ENCODE measurements at places on chromosomes 13 and 19.

DNA sequence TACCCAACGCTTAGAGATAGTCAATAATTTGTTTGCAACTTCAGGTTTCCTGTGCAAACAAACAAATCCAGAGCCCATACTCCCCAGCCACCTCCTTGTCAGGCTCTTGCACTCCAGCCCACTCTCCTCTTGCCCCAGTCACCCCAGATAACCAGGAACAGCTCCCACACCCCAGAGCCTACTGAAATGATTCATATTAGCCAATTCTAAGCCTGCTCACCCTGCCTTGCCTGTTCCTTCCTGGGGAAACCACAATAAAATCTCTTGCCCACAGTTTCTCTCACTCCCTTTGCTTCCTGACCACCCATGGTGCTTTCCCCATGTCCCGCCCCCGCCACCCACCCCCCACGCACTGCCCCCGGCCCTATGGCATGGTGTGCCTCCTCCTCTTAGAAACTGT is 3.8 kb upstream of the ACTL9 start:
- DNase-seq, result no peak

DNA sequence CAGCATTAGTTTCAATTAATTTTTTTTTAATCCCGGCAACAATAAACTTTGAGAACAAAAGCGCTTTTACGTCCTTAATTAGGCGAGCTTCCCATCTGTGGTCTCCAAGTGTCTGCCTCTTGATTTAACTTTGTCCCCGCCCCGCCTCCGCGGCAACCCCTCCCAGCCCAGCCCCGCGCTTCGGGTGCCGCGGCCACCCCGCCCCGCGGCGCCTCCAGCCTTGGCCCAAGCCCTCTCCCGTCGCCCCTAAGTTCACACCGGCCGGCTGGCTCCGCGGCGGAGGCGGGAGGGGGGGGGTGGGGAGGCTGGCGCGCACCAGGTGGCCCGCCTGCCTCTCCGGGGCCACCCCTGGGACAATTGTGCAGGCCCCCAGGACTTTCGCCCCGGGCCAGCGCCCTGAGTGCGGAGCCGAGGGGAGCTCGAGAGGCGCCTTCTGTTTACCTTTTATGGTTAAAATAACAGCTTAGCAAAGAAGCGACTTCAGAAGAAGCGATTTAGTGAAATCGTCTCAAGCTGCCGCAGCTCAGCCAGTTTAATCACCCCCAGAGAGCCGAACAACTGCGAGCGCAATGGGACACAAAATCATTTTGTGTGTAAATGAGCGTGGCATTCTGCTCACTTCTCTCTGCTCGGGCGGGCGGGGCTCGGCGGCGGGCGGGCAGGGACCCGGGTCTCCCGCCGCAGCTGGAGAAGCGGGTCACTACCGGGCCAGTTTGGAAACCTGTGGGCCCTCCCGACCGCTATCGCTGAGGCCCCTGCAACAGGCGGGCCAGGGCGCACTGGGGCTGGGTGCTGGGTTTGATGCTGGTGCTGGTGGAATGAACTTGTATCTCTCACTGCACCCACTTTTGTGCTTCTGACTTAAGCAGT is 1.4 kb downstream of the KCTD15 start:
- DNase-seq, result no peak

DNA sequence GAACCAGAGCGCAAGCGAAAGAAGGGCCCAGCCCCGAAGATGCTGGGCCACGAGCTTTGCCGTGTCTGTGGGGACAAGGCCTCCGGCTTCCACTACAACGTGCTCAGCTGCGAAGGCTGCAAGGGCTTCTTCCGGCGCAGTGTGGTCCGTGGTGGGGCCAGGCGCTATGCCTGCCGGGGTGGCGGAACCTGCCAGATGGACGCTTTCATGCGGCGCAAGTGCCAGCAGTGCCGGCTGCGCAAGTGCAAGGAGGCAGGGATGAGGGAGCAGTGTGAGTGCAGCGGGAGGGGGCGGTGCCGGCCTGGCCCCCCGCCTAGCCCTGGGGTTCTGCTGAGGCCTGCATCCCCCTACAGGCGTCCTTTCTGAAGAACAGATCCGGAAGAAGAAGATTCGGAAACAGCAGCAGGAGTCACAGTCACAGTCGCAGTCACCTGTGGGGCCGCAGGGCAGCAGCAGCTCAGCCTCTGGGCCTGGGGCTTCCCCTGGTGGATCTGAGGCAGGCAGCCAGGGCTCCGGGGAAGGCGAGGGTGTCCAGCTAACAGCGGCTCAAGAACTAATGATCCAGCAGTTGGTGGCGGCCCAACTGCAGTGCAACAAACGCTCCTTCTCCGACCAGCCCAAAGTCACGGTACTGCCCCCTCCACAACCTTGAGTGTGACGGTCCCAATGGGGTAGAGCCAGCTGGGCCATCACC is 2.1 kb downstream of the NR1H2 start:
- no peak for DNase-seq

GRCh38 chr13:51364404-51365008 is 25.0 kb downstream of the SERPINE3 start:
- DNase-seq, result no peak

GRCh38 chr13:67505376-67505775 is 275.2 kb upstream of the PCDH9 start:
- no peak for DNase-seq

GRCh38 chr19:5492635-5493409 is 37.6 kb downstream of the ZNRF4 start:
- DNase-seq, result no peak

- DNase-seq, result no peak
These were observed 4.5 kb upstream of the PRKD2 start for GRCh38 chr19:46721269-46722003.

- DNase-seq, result no peak
These were observed 2.7 kb upstream of the ACP5 start for GRCh38 chr19:11580116-11580515.

GRCh38 chr13:33637978-33638743 is 179.8 kb upstream of the RFC3 start:
- DNase-seq, result no peak

- no peak for DNase-seq
These were observed 9.2 kb upstream of the ZNF358 start for GRCh38 chr19:7506385-7507328.

DNA sequence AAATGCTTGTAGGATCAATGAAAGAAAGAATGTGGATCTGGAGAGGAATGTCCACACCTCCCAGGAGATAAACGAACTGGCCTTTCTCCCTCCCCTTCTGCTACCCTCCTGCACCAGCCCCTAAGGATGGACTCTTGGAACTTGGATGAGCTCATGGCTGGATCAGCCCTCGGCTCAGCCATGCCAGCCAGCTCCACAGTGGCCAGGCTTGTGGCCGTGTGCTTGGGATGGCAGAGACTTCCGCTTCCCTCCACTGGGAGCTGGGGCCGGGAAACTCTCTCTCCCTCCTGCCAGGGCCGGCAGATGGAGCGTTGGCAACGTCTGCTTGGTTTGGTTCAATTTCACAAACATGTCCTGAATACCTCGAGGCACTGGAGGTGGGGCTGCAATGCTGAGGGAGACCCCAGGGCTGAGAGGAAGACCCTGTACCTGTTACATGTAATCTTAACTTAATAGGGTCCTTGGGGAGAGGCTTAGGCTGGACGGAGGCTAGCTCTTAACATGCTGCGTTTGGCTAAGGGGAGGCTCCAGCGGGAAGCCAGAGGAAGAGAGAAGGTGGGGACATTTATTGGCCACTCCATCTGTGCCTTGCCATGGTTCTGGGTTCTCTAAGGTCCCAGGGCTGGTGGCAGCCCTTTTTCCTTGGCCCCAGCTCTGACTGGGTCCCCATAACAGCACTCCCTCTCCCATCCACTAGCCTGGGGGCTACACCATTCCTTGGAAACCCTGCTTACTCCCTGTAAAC is 152.5 kb downstream of the IER2 start:
- DNase-seq, result no peak

DNA sequence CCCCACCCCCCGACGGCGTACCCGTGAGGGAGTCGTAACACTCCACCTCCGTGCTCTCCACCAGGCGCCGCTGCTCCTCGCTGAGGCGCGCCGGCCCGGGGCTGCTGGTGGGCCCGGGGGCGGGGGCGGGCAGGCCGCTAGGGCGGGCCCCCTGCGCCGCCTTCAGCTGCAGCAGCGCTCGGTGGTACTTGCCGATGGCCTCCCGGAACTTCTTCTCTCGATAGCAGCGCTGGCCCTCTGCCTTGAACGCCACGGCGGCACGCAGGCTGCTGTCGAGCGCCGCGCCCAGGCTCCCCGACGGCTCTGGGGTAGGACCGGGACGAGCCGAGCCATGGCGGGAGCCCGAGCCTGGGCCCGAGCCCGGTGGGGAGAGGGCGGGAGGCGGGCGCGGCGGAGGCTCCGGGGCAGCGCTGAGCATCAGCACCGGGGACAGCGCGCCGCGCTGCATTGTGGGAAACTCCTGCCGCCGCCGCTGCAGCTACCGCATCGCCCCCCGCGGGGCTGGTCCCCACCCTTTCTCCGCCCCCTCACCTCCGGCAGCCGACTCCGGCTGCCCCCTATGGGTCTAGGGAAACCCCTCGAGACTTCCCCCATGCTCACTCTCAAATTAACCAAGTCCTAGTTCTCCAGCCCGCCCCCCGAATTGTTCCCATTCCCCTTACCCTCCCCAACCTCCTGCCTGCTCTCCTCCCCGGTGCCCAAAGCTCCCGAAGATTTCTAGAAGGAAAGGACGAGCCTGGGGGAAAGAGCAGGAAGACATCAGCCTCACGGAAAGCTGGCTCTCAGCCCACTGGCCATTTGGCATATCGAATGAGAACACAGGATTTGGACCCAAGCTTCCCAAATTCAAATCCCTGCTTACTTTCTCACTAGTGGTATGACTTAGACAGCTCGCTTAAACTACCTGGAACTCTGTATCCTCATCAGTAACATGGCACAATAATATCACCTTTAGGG is at the start of gene TTC9B:
Gene TTC9B, minus strand, starts transcription at position 451 of the 957 bp plus-strand sequence. Its CDS starts 3 bp downstream, at position 448.
- peak; percentile 27 for DNase-seq

All from central memory CD8-positive, alpha-beta T cell (primary cell).